Head of caudate nucleus (tissue), 42 donors: ENCODE measurements at places on chromosomes 4 and X.

DNA sequence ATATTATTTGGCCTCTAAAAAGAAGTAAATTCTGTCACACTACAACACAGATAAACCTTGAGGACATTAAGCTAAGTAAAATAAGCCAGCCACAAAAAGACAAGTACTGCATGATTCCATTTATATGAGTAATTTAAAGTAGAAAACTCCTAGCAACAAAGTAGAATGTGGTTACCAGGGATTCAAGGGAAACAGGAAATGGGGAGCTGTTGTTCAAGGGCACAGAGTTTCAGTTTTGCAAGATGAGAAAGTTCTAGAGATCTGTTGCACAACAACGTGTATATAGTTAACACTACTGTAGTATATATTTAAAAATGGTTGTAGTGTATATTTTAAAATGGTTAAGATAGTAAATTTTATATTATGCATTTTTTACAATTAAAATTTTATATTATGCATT lies 25.4 kb downstream of the SEC31A start:
- DNase-seq = no peak

DNA sequence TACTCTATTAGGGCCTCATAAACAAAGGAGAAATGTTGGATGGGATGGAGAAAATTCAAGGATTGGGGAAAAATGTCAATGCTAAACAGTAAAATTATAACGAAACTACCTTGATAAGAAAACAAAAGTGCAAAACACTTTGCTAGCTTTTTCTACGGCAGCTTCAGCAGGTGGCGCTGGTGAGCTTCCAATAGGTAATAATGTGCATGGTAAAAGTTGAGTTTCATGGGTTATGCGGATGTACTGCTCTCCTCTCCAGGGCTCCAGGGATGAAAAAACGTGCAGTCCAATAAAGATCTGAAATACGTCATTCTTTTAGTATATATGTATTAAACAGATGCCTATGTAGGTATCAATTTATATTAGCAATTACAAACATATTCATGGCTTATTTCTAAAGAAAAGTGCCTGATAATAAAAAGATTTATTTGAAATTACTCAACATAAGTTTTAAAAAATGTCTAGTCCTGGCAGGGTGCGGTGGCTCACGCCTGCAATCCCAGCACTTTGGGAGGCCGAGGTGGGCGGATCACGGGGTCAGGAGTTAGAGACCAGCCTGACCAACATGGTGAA lies 239.6 kb downstream of the GRXCR1 start:
- DNase-seq = peak; percentile 80

GRCh38 chr4:139782926-139783522 lies 117.4 kb downstream of the MGST2 start:
- no peak for DNase-seq

GRCh38 chrX:114906984-114907510 lies 110.4 kb downstream of the IL13RA2 start:
- no peak for DNase-seq

- no peak for DNase-seq
These were observed 40.8 kb downstream of the FAM241A start for GRCh38 chr4:112185740-112186670.

DNA sequence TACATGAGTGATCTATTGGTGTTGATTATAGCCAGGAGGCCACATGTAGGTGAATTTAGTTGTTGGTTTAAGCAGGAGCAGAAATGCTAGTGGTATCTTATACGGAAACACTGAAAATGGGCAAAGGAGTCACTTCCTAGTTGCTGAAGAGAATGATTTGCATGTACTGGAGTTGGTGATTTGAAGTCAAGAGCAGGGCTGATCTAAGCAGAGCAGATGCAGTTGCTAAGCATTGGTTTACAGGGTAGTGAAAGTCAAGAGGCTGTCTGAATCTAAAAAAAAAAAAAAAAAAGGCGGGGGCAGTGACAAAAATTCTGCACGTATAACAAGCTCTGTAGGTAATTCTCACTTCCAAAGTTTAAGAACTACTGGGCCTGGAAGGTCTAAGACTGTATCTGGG lies 90.4 kb upstream of the HPRT1 start:
- DNase-seq = no peak

- no peak for DNase-seq
These were observed 945.0 kb upstream of the INTU start for GRCh38 chr4:126687655-126688358.

DNA sequence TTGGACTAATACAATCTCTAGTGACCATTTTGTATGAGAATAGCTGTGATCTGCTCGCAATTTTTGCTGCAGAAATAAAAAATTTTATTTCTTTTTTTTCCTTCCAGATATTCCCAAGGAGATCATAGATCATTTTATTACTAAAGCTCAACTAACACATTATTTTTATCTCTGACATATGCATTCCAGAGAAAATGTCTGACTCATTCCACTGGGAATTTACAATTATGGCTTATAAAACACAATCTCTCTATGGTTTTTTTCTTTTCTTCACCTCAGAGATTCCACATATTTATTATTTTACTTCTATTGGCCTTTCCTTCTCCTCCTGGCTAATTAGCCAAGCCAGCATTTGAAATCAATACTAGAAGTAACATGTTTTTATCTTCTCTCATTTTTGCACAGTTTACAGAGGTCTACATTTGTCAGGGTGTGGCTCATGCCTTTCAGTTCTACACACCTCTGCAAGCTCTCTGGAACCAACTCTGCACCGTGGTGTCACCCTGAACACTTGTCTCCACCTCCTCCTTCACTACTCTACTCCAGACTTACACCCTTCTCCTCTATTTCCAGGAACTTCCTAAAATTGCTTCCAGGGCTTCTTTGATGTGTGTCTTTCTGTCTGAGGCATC lies 59.8 kb upstream of the GPM6A start:
- DNase-seq = no peak

DNA sequence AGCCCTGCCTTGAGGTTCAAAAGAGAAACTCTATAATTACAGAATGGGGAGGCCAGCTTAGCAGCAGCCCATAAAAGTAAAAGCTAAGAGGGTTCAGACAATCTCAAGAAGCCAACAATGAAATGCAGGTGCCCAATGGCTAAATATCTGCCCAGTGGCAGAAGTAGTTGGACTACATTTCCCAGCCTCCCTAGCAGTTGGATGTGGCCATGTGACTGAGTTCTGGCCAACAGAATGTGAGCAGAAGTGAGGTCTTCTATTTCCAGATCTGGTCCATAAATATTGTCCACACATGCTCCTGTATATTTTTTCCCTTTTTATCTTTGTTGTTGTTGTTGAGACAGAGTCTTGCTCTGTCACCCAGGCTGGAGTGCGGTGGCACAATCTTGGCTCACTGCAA lies 127.9 kb upstream of the NHS start:
- no peak for DNase-seq

DNA sequence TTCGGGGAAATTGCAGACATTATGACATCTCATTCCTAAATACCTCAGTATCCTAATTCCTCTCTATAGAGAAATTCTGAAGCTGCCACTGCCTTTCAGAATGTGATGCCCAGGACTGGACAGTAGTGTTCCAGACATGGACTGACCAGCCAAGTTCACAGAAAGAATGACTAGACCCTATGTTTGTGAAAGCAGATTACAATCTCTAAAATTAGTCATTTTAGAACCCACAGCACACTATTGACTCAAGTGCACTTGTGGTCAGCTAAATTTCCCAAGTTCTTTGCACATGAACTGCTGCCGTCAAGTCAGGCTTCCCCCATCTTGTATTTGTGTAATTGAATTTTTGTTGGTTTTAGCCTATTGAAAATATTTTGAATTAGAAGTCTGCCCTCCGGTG lies 81.0 kb upstream of the ESX1 start:
- no peak for DNase-seq

- DNase-seq = no peak
These were observed 16.8 kb downstream of the CT47C1 start for GRCh38 chrX:119089619-119090018.

DNA sequence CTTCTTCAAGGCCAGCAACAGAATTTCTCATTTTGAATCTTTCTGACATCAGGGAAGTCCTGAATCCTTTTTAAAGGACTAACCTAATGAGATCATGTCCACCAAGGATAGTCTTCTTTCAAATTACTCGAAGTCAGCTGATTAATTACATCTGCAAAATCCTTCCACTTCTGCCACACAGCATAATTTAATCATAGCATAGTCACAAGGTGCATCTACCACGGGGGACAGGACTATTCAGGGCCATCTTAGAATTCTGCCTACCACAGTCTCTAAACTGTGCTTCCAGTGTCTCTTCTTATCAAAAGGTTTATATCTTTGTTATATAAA lies 53.7 kb downstream of the ATP10D start:
- DNase-seq = no peak

DNA sequence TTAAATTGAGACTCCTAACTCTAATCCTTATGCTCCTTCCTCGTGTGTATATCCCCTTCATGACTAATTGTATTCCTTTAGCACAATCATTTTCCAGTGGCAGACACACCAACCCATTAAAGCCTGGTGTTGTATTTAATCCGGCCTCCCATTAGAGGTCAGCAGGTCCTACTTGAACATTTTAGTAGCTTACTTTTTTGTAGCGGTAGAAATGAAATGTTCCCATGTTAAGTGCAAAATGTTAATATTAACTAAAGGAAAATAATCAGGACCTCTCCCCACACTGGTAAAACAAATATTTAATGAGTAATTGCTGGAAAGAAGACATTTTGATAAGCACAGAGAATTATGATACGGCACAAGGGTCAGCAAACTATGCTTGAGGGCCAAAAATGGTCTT lies 3.4 kb downstream of the RAB33B start:
- no peak for DNase-seq

- DNase-seq = no peak
These were observed 2315.7 kb upstream of the TENM3 start for GRCh38 chr4:179927473-179927872.

- DNase-seq = no peak
These were observed 1.2 kb downstream of the NLGN4X start for GRCh38 chrX:6227453-6227835.

- DNase-seq = no peak
These were observed 86.3 kb downstream of the GPRIN3 start for GRCh38 chr4:89221167-89221867.

GRCh38 chrX:81238166-81238565 lies 36.3 kb downstream of the SH3BGRL start:
- DNase-seq = no peak

- DNase-seq = peak; percentile 5
These were observed 41.6 kb downstream of the HMX1 start for GRCh38 chr4:8830056-8830455.

DNA sequence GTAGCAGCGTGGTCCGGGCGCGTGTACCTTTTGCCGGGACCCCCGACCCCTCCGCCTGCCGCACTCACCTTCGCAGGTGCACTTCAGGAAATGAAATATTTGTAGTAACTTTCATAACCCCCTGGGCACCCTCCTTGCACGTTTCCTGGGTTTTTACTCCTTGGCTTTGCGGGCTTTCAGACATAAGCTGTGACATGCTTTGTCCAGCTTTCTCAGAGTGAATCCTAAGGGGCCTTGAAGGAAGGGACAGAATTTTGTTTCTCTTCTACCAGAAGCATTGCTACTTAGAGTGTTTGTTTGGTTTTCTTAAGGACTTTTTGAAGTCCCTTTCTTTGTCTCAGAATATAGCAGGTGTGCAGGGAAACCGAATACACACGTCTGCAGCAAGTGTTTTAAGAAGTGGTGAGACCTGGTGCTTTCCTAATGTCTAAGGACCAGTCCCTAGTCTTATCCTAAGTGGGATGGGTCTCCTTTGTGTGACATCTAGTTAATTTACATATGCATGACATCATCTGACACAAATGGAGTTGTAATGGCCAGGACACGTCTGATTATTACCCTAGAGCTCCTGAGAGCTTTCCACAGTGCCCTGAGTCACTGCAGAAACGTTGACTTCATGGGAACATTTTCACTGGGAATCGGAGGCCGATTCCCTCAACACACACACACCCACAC lies 1.3 kb downstream of the FAM149A start:
- no peak for DNase-seq

DNA sequence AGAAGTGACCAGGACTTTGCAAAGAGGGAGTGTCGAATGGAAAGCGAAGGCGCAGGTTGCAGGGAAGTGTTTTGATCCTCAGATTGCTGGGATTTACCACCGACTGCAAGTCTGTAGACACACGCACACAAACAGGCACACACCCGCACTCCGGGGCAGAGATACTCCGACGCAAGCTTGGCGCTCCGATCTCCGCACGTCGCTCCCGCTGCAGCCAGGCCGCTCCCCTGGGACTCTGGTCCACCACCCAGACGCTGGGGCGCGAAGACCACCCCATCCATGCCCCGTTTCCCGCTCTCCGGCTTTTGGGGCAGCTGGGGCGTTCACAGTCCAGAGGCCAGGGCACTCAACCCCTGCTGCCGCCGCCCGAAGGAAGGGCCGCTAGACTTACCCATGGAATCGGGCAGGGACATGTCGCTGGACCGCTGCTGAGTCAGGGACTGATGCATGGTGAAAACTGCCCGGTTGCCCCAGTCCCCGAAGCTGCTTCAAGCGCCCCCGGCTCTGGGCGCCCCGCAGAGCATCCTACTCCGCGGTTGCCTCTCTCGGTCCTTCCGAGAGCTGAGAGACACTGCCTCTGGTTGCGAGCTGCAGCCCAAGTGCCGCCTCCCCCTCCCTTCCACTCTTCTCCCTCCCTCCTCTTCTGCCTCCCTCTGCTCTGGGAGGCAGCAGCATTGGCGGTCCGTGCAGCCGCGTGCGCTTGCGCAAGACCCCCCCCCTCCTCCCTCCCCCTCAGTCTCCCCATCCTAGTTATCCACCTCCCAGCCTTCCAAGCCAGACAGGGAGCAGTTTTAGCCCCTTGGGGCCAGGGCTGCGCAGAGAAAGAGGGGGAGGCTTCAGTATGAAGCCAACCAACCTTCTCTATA lies at the start of gene TMEM255A:
TMEM255A (minus strand) TSS at position 601 of the 866 bp plus-strand sequence; CDS start at position 449, 152 bp downstream.
- peak; percentile 62 for DNase-seq

- no peak for DNase-seq
These were observed 4.1 kb upstream of the ARX start for GRCh38 chrX:25019707-25020390.

DNA sequence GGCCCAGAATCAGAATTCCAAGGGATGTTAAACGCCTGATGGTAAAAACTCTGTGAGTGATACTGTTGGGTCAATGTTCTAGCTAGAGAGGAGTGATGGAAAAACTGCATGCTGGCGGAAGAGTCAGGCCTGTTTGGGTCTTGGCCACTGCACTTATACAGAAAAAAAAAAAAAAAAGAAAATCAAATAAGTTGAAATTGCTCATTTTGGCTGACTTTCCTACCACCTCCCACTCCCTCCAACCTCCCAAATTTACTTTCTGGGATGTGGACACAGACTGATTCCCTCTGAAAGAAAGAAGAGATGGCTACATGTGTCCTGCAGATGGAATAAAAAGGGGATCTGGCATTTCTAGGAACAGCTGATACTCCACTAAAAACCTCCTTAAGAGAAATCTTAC lies 234.1 kb upstream of the GIMD1 start:
- DNase-seq = no peak

DNA sequence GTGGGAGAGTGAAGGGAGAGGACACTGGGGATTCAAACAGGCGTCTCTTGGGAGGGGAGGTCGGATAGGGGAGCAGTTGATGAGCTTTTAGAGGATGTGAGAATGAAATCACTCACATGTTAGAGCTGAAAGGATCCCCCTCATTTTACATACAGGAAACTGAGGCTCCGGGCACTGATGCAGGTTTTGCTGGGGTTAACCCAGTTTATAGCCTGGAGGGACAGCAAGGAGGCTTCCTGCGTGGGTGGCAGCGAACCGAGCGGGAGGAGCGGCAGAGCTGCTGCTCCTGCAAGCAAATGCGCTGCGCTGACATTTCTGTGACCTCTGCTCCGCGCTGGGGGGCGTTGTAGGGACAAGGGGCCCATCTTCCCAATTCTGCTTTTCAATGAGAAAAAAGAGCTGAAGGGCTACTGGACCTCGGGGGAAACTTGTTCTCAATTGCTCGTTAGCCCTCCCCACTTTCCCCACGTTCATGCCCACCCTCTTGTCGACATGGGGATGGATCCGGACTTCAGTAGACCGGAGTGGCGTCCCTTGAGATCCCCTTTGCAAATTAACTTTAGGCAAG lies 1.2 kb upstream of the NEUROG2 start:
- DNase-seq = no peak
